ENCODE measurements at places on chromosomes 4 and X.

GRCh38 chrX:106168107-106168506 is at the start of gene PWWP3B:
PWWP3B (plus strand) TSS chrX:106168305; CDS start chrX:106205433, 37,128 bp downstream.
- no peak for DNase-seq

DNA sequence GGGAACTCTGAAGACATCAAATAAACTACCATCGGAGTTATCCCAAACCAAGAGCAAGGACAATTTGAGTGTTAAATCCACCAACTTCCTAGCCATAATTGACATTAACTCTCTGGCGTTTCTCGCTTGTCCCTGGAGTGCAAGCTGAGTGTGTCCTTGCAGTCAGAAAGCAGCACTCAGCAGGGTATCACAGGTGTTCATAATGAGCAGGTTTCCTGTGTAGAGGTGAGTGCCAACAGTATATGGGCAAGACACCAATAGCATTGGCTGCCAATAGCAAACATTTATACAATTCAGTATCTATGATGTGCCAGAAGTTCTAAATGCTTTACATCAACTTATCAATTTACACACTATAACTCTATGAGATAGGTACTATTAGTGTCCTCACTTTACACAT is 11.2 kb downstream of the BLTP1 start:
- DNase-seq: no peak

DNA sequence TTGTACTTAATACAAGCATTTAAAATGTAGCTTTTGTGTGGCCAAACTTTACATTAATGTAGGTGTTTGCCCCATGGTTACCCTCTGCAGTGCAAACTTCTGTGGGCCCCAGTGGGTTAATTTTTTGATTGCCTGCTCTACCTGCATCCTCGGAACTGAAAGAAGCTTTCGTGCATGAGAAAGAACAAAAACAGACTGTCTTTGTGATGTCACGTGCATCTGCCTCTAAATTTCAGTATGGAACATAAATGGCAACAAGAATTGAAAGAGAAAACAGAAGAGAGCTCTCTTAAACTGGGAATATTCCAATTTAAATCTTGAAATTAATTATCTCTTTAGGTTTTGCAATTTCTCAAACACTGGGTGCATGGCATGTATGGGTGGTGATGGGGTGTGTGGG is 182.4 kb upstream of the LCORL start:
- no peak for DNase-seq

GRCh38 chr4:79650794-79651431 is 242.9 kb upstream of the GK2 start:
- no peak for DNase-seq

GRCh38 chrX:6748595-6748994 is 213.7 kb upstream of the VCX3A start:
- no peak for DNase-seq

DNA sequence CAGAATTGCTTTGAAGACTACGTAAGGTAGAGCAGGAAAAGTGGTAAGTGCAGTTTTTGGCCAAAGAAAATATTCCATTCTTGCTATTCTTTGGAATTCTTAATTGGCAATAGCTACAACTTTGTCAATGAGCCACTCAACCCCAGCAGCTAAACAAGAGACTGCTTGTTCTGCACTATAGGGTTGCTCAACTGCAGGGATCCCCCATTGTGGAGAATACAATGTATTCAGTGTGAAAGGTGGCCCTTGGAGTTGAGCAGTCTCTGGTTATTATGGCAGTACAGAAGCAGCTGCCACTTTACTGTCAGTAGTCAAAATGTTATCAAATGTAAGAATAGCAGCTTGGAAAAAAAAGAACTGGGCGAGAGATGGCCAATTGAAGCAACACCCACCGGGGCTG is 808.7 kb downstream of the CENPC start:
- no peak for DNase-seq

DNA sequence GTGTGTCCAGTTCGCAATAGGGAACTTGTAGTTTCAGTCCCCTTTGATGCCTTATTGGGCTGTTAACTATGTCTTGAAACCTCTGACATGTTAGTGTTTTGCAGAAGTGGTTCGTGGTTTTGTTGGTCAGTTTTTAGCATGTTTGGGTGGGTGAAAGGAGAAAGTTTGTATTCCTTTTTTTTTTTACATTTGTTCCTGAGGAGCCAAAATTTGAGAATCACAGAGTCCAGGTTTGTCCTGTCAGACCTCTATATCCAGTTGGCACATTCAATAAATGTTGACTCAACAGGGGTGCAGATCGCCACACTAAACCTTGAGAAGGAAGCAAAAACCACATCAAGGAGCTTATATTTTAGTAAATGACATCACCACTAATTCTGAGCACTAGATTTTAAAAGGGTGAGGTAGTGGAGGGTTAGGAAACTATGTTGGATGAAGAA is 26.2 kb downstream of the DLG3 start:
- no peak for DNase-seq

DNA sequence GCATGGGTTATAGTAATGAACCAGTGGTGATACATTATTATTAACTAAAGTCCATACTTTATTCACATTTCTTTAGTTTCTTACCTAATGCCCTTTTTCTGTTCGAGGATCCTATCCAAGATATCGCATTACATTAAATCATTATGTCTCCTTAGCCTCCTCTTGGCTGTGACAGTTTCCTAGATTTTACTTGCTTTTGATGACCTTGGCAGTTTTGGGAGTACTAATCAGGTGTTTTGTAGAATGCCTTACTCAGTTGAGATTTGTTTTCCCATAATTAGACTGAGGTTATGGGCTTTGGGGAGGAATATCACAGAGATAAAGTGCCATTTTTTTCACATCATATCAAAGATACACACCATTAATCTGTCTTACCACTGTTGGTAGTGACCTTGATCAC is 5.0 kb downstream of the KLHL5 start:
- no peak for DNase-seq

DNA sequence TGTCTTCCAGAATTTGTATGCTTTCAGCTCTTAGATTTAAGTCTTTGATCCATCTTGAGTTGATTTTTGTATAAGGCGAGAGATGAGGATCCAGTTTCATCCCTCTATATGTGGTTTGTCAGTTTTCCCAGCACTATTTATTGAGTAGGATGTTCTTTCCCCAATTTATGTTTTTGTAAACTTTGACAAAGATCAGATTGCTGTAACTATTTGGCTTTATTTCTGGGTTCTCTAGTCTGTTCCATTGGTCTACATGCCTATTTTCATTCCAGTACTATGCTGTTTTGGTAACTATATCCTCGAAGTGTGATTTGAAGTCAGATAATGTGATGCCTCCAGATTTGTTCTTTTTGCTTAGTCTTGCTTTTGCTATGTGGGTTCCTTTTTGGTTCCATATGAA is 60.7 kb downstream of the IL15 start:
- DNase-seq: no peak

DNA sequence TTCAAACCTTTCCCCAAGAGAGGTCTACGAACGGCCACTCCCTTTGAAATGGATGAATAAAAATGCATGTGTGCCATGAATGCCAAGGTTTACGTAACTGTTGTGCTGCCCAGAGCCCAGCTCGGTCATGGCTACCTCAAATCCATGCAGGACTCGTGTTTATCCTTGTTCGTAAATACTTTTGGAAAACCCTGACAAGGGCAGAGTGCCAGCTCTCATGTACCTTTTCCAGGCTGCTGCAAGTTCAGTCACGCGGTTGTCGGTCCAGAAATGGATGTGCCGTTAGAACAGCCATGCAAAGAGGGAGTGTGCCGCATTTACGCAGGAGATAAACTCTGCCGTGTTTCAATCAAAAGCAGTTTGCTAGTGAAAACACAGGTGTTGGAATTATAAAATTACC is 123.4 kb downstream of the AMELX start:
- no peak for DNase-seq

GRCh38 chr4:55610381-55610780 is 18.3 kb upstream of the PDCL2 start:
- no peak for DNase-seq

DNA sequence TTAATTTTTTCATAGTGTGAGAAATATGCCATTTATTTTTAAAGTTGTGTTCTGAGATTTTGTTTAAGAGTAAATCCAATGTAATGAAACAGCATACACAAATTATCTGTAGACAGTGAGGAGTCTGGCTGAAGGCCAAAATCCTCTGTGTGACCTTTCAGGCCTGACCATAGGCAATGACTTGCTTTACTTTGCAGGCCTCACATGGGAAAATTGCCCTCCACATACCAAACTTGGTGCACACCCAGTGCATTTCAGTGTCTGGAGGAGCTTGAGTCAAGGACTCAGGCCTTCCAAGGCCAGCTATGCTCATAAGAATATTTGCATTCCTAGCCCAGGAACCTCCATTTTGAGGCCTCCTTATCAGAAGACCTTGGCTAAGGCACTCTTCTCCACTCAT is 430.1 kb downstream of the GABRG1 start:
- DNase-seq: no peak

DNA sequence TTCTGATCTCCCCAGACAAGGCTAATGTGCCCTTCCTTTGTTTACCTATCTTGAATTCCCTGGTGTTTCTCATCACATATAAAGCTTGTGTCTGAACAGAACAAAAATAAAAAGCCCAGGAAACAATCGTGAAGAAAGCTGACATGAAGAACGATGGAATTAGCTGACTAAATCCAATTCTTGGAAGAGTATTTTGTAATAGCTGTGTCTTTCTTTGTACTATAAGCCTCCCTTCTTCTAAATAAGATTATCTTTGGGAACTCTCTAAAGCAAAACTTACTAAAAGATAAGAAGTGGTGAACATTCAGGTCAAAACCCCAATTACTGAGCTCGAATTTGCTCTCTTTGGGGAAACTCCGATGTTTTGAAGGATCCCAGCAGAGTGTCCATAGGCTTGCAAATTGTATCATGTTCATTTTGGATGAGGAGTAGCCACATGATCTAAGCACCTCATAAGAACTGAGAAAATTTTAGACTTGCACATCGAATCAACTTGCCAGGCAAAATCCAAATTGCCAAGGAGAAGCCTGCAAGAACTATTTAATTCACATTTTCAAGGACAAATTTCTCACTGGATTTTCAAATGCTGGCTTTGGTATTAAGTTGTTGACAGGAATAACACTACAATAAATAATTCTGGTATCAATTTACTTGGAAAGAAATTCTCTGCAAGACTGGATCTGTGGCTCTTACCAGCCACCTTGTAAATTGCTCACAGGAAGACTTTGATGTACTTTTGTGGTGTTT is 106.2 kb downstream of the LNX1 start:
- DNase-seq: no peak

- DNase-seq: no peak
Measured at GRCh38 chr4:185143601-185143969, 519 bp downstream of the SLC25A4 start.

GRCh38 chr4:184292877-184293276 is 75.2 kb upstream of the ENPP6 start:
- no peak for DNase-seq

- DNase-seq: no peak
Measured at GRCh38 chrX:11566173-11566572, 99.5 kb downstream of the ARHGAP6 start.

DNA sequence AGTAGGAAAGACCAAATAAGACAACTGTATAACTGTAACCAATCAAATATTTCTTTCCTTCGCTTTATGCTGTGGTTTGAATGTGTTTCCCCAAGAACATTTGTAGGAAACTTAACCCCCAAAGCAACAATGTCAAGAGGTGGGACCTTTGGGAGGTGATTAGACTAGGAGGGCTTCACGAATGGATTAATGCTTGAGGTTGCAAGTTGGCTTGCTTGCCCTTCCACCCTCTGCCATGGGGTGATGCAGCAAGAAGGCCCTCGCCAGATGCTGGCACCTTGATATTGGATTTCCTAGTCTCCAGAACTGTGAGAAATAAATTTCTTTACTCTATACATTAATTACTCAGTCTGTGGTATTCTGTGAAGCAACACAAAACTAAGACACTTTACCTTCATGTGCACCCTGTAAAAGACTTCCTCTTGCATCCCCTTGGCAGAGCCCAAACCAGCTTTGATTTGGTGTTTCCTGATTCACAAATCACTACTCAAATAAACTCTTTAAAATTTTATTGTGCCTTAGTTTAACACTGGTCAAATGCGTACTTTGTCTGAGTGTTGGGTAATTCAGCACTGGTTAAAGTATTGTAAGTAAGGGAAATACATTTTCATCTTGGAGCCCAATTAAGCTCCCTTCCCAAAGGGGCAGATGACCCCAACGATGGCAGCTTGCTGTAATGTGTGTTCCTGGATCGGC is 59.9 kb downstream of the COQ2 start:
- DNase-seq: no peak

DNA sequence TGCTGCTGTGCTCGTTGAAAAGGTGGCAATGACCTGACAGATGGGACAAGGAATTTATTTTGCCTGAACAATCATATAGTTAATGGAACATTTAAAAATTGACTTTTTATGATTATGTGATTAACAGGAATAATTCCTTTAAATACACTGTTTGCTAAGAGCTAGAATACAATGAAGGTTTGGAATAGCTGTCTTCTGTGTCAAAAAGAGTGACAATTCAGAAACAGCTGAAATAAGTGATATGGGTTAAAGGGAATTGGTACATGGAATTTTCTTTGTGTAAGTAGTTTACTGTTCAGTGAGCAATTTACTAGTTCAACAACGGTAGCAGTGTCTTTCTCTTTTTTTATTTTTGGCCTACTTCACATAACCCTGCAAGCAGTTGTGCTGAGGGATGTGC is 1083.5 kb upstream of the GRID2 start:
- DNase-seq: no peak

- no peak for DNase-seq
Measured at GRCh38 chr4:66212489-66212888, 542.2 kb upstream of the EPHA5 start.

GRCh38 chr4:25085671-25086070 is 54.9 kb upstream of the LGI2 start:
- DNase-seq: no peak

GRCh38 chr4:111961809-111962208 is 183.4 kb upstream of the FAM241A start:
- DNase-seq: no peak

GRCh38 chr4:85831647-85832046 is 356.7 kb downstream of the ARHGAP24 start:
- DNase-seq: no peak

- DNase-seq: no peak
Measured at GRCh38 chr4:100539706-100540105, 21.9 kb upstream of the EMCN start.

DNA sequence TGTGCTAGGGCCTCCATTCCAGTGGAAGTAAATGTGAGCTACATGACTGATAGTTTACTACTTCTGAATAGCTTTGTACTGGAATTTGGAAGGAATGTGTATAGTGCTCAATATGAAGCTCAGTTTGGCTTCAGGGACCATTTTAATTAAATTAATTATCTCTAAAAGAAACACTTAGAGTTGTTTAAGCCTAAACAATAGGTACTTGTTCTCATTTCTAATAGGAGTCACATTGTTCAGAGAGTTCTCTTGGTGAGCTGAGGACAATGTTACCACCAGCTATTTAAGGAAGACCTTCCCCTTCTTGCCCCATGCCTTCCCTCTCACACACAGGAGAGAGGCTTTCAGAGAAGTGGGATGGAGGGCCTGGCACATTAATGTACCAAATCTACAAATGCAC is 78.3 kb downstream of the CHIC2 start:
- no peak for DNase-seq

DNA sequence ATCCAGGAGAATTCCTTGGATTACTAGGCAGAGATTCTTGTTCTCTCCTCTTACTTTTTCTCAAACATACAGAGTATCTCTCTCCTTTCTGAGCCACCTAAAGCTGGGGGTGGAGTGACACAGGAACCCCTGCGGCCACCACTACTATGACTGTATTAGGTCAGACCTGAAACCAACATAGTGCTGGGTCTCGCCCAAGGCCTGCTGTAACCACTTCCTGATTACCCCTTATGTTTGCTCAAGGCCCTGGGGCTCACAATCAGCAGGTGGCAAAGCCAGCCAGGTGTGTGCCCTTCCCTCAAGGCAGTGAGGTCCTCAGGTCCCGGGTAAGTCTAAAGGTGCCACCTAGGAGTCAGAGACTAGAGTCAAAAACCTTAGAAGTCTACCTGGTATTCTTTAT is 166.4 kb downstream of the PARM1 start:
- no peak for DNase-seq

All from cerebellar nuclear complex (tissue), 1 donor.